HTR-8/SVneo (cell line): ENCODE measurements at places on chromosomes 3 and 15.

GRCh38 chr3:174857301-174857700 is 1.8 kb upstream of the NAALADL2 start:
- DNase-seq, result no peak

DNA sequence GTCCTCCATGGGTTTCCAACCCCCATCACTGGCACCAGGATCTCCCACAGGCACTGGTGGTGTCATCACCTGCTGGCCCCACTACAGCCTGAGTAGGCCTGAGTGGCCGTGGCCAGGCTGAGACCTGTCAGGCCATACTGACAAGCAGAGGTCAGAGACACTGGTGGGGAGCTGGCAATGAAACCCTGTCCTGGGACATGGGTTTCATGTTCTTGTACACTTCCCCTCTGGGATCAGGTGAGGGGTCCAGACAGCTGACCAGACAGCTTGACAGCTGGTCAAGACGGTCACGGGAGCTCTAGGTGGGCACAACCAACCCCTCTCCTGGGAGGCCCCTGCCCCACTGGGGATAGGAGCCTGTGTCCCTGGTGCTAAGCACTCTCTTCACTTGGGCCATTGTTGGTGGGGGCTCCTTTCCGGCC is 13.1 kb downstream of the ZBTB47 start:
- no peak for DNase-seq

GRCh38 chr3:54994111-54994513 is 66.3 kb upstream of the LRTM1 start:
- no peak for DNase-seq

DNA sequence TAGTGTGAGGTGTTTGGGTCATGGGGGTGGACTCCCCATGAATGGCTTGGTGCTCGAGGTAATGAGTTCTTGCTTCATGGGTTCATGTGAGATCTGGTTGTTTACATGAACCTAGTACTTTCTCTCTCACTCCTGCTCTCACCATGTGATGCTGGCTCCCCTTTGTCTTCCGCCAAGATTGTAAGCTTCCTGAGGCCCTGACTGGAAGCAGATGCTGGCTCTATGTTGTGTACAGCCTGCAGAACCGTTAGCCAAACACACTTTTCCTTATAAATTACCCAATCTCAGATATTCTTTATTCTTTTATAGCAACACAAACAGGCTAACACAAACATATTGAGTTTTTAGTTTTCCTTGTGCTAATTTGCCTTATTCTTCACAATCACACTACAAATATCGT is 3.2 kb upstream of the CSPG5 start:
- no peak for DNase-seq

DNA sequence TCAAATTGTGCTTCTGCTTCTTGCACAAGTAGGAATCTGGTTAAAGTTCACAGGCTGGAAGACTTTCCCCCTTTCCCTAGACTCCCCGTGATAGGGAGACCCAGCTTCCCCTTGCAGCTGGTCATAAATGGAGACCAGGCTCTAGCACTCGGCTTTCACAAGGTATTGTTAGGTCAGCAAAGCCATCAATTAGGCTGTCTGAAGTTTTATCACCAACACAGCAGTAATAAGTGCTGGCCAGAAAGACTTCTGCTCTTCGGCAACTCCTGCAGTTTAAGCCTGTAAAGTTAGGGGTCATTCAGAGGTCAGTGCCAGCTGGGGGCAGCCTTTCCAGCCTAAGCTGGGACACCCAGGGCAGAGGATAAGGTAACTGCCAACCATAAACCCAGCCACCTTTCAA is 203.4 kb downstream of the MEIS2 start:
- DNase-seq, result no peak

- peak; percentile 76 for DNase-seq
These were observed 3.9 kb downstream of the GATA2 start for GRCh38 chr3:128488991-128489673.

DNA sequence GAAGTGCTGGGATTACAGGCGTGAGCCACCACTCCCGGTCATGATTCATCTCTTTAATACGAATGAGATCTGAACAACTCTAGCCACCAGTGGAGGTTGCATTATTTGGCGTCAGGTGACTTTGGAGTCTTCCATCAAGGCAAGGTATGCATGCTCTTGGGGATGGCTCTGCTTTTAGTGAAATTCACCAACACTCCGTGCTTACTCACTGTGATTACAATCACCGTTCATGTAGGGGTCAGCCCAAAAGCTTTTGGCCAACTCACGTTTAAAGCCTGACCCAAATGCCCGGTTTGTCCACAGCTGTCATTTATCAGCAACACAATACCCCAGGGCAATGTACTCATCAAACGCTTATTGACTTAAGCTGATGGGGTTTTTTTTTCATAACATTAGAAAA is 155.4 kb downstream of the PDZRN3 start:
- DNase-seq, result no peak

GRCh38 chr3:134898181-134898754 is 103.2 kb downstream of the EPHB1 start:
- no peak for DNase-seq

DNA sequence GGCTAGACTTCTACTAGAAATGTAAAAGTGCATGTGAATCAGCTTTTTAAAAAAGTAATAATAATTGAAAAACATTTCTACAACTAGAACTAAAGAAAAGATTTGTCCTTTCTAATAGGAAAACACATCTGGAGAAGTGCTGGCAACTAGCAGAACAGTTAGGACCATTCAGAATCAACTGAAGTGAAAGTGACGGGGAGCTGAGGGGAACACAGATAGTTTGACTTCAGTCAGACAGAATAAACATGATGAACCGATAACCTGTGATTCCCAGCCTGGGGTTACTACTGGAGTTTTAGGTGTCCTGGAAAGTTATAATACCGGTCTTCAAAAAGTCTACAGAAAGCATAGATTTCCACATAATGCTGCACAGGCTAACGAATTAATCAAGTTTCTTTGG is 28.1 kb downstream of the OPA1 start:
- no peak for DNase-seq

DNA sequence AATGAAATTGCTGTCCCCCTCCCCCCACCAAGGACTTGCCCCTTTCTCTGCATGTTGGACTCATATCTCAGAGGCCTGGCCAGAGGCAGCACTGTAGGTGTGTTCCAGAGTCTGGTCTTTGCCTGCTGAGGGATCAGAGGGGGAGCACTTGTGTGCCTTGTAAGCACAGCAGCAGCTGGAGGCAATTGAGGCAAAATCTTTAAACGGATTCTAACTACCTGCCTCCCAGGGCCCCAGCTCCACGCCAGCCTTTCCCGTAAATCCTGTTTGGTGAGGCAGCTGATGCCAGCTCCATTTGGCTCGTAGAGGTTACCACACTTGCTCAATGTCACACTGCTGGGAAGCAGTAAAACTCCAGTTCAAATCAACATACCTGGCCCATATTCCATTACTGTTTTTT is 2.3 kb upstream of the IDH2 start:
- DNase-seq, result no peak

DNA sequence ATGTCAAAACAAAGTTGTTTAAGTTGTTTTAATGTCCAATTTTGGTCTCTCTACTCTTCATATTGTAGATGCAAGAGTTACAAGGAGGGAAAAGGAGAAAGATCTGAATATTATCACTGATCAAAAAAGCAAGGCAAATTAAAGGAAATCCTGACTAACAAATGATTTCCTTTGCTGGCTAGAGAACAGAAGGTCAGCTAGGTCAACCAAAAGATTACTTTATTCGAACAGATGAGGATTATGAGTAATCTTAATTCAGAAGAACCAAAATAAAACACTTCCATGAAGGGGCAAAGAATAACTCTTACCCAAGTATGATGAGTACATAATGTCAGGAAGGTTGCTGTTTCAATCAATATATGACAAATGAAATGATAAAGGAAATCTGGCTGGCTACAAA is 33.8 kb downstream of the CPNE4 start:
- no peak for DNase-seq

DNA sequence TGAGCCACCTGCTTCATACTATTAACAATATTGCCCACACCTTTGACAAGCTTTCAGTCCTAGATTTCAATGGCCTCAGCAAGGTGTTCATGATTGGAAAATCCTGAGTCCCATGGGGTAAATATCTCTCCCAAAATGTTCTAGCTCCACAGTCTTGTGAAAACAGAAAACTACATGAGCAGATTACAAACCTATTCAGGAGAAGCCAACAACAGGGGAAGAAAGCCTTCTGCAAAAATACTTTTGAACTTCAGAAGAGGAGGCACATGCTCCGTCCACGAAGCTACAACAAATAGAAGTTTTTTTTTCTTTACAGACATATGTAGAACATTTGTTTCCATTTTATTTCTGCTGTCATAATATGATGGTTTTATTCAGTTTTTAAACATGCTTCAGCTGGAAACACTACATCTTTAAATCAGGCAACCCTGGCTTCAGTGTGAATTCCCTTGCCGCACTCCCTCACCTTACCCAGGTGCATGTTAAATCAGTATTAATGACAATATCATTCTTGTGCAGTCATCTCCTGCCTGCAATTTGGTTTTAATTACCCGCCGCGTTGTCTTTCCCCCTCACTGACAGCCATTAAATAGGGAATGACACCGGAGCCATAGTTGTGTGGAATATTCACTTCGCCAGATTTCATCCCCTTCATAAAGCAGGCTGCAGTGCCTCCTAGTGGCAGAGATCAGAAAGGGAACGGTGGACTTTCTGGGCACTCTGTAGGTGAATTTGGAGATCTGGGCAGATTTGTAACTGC is 725.5 kb upstream of the ARRDC4 start:
- peak; percentile 38 for DNase-seq

DNA sequence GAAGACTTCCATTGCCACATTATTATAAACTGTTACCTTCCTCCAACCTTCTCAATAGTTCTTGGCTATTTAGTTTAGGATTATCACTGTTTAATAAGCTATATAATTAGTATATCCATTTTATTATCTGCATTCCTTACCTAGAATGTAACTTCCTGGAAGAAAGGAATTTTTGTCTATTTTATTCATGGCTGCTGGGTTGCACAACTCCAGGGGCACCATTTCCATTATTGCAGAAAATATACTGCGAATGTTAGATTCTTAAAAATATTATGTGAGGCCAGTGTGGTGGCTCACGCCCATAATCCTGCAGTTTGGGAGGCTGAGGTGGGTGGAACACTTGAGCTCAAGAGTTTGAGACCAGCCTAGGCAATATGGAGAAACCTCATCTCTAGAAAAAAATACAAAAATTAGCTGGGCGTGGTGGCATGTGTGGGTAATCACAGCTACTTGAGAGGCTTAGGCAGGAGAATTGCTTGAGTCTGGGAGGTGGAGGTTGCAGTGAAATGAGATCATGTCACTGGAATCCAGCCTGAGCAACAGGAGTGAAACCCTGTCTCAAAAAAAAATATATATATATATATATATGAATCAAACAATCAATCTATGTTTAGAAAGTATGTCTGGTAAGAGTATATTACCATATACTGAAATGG is 19.9 kb downstream of the CLDN1 start:
- DNase-seq, result no peak

- DNase-seq, result no peak
These were observed 361.0 kb upstream of the IL12A start for GRCh38 chr3:159627634-159628033.

DNA sequence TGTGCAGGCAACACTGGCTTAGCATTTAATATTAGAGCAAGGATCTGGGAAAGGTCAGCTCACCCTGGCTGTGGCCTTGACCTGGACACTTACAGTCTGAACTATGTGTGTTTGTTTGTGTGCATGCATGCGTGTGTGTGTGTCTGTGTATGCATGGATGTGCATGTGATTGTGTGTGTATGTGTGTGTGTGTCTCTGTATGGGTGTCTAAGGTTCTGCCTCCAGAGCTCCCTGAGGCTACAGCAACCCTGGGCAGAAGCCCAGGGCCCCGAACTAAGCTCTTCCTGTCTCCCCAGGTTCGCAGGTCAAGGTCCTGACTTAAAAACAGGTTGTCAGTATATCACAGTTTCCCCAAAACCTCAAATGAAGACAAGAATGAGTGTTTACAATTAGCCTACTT is 51.3 kb downstream of the SUSD5 start:
- no peak for DNase-seq

DNA sequence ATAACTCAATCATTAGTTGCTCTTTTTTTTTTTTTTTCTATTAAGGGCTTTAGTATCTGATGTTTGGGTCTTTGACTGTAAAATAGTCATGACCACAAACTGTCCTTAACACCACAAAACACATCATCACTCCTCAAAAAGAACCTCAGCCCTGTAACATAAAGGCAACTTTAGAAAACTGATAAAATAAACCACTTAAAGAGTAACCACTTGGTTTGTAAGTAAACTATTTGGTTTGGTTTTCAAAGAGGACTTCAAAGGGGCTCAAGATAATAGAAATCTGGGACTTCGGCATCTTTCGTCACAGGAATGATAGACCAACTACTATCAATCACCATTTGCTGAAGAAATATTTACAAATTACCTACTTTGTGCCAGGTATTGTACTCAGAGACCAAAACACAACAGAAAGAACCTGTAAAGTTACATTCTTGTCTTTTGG is 167.8 kb downstream of the FOXP1 start:
- no peak for DNase-seq

DNA sequence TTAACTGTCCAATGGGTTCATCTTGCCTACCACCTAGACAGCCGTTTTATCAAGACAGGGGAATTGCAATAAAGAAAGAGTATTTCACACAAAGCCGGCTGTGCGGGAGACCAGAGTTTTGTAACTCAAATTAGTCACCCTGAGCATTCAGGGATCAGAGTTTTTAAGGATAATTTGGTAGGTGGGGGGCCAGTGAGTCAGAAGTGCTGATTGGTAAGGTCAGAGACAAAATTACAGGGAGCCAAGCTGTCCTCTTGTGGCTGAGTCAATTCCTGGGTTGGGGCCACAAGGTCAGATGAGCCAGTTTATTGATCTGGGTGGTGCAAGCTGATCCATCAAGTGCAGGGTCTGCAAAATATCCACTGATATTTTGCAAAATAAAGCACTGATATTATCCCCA is 29.9 kb upstream of the GPD1L start:
- DNase-seq, result no peak

DNA sequence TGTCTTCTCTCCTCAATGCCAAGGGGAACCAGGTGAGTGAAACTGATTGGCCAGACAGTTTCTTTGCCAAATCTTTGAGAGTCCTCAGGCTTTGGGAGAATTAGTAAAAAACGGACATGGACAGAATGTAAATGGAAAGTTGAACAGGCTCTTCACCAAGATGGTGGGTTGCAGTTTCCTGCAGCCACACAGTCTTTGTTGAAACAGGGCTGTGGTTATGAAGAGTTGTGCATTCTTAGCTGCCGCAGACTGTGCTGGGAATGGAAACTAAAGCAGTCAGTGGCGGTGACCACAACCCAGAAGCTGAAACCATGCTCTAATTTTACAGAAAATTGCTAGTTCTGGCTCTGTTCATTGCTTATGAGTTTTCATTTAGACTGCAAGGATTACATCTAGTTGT is 42.1 kb upstream of the TASOR start:
- DNase-seq, result no peak

DNA sequence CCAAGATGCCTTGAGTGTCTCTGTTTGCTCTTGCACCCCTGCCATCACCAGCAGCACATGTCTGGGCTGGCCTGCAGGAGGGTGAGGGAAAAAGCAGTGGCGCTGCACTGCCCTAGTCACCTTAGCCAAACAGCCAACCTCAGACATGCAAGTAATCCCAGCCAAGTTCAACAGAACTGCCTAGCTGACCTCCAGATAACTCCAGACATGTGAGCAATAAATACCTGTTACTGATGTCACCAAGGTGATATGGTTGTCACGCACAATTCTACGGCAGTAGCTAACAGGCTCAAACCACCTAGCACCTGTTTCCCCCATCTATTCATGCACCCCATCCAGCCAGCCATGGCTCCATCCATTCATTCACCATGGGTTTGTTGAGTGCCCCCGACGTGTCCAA is 99.9 kb downstream of the SRGAP3 start:
- no peak for DNase-seq
